Choroid plexus epithelial cell (primary cell): ENCODE measurements at places on chromosomes 7 and 10.

DNA sequence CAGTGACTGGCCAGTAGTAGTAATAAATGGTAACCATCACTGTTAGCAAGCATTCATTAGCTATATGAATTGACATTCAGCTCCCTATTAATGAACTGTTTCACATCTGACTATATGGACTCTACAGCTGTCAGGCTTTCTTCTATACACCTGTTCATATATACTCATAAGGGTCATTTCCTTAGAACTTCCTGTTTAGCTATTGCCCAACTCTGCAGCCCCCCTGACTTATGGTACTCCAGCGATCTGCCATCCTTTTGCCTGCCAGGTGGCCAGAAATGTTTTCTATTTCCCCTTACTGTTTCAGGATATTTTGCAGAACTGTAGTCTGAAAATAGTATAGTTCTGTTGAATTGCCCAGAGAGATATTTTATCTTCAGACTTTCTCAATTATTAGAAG, 56.6 kb downstream of the TASOR2 start:
- no peak for DNase-seq

- peak; percentile 58 for DNase-seq
Measured at GRCh38 chr7:79386688-79387422, 66.6 kb downstream of the MAGI2 start.

- peak; percentile 8 for DNase-seq
Measured at GRCh38 chr10:49303711-49304110, 4.7 kb downstream of the C10orf71 start.

- no peak for DNase-seq
Measured at GRCh38 chr10:126781450-126782216, 111.1 kb upstream of the C10orf90 start.

- DNase-seq = peak; percentile 89
Measured at GRCh38 chr10:16717622-16718395, 99.4 kb downstream of the RSU1 start.

DNA sequence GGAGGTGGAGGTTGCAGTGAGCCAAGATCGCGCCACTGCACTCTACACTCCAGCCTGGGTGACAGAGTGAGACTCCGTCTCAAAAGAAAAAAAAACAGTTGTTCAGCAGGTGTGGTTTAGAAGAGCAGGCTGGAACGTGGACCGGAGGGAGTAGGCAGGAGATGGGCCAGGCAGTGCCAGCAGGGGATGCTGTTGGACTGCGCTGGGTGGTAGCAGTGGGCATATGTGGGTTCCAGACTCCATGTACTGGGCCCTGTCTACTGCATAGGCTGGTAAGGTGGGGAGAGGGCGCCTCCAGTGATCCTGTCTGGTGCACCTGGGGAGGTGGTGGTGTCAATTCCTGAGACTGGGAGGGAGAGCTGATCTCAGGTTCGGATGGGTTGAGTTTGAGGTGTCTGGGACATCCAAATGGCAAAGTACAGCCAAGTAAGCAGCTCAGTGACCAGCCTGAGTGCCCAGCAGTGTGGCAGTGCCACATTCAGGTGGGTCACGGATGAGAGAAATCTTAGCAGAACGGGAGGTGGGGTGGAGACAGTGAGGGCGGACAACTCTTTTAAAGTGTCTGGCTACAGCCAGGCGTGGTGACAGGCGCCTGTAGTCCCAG, 25.9 kb downstream of the SFXN4 start:
- peak; percentile 50 for DNase-seq

DNA sequence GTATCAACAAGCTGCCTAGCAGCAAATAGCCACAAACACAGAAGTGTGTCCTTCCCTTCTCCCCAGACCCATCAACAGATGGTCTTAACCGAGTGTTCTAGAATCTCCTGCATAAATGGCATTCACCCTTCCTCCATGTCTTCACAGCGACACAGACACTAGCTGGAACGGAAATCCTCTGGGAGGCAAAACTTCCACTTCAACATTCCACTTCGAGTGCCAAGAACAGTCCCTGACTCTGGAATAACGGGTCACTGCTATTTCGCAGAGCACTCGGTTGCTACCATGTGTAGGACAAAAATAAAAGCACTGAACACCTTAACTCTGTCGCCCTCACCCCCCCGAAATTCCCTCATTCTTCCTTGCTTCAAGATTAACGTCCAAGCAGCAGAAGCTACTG, 65.1 kb downstream of the SFMBT2 start:
- no peak for DNase-seq

- DNase-seq = no peak
Measured at GRCh38 chr7:53743697-53744402, 708.4 kb downstream of the POM121L12 start.

GRCh38 chr10:118203461-118203860, 138.7 kb downstream of the FAM204A start:
- no peak for DNase-seq

- DNase-seq = no peak
Measured at GRCh38 chr7:32330602-32331001, 159.6 kb downstream of the LSM5 start.

GRCh38 chr7:75854233-75854632, 24.6 kb upstream of the RHBDD2 start:
- DNase-seq = peak; percentile 88

- peak; percentile 85 for DNase-seq
Measured at GRCh38 chr10:95133016-95133752, 60.9 kb upstream of the ACSM6 start.

GRCh38 chr7:125491137-125491536, 561.5 kb upstream of the POT1 start:
- no peak for DNase-seq

DNA sequence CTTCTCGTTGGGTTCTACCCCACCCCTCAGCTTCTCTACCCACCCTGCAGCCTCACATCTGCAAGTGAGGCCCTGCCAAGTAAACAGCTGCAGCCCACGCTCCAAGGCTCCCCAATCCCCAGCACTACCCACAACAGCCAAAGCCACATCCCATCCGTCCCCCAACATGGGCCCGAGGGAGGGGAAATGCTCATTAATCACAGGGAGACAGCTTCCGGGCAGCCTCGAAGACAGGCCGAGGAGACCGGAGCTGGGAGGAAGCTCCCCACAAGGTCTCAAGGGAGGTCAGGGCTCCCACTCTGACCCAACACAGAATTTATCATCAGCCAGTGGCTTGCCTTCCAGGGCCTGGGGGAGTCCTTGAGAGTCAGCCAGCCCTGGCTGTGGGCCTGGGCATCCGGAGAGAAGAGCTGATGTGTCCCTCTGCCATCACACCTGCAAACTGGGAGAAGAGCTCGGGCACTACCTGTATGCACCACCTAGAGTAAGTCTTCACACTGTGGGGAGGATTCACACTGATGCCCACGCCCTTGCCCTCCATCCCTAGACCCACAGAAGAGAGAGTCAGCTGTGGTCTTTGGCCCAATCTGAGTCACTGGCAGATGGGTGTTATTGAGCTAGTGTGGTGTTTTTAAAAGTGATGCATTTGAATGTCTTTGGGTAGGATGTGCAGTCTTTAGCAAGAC, 115.5 kb upstream of the ZMIZ1 start:
- no peak for DNase-seq

DNA sequence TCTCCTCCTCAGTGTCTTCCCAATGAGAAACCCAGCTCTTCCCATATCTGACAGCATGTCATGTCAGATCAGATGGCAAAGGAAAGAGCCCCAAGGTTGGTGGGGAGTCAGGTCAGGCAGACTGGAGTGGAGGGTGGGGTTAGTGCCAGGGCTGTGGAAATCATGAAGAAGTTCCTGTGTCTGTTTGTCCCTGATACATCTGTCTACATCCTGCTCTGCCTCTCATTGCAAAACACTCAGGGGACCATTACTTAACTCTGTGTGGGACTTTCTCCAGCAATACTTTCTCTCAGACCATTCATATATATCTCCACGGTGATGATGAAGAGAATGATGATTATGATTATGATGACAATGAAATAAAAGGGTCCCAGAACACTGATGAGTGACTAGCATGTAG, 3.3 kb downstream of the PRRT4 start:
- no peak for DNase-seq

DNA sequence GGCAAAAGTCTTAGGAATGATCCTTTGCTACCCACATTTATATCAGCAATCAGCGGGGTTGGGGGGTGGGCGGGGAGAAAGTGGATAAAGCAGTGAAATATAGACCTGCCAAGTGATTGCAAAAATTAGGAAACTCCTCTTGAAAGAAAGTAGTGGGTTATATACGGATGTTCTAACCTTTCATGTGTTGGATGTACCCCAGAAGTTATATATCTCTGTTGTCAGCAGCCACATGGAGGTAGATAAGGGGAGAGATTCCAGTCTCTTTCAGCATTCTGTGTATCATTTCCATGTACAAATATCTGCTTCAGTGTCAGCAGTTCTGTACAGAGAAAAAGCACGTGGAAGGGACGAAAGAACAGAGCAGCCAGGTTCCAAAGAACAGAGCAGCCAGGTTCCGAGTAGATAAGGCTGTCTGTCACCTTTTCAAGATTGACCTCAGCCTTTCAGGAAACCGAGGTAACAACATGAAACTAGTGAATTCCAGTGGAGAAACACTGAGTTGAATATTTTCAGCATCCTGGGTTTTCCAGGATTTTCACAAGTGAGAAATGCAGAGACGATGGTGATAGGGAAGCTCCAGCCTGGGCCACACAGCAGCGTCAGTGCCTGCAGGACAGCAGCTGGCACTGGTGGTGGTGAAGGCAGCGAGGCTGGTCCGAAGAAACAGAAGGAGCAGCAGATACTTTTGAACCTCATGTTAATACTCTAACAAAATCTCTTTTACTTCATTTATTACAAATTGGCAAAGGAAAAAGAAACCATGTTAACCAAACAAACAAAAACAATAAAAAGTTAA, 212.3 kb downstream of the C7orf25 start:
- DNase-seq = no peak

DNA sequence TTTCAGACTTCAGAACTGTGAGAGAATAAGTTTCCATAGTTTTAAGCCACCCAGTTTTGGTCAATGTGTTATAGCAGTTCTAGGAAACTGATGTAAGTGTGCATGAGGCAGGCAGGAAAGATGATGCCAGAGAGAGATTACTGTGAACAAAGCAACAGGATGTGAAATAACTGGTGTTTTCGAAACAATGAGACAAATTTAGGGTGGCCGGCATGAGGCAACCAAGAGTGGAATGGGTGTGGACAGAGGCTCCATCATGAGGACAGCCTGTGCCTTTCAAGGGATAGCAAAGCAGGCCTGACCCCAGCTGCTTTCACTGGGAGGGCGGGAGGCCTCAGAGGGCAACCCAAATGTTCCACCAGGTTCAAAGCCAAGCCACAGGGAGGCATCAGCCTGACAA, 67.3 kb upstream of the UCN3 start:
- peak; percentile 40 for DNase-seq

DNA sequence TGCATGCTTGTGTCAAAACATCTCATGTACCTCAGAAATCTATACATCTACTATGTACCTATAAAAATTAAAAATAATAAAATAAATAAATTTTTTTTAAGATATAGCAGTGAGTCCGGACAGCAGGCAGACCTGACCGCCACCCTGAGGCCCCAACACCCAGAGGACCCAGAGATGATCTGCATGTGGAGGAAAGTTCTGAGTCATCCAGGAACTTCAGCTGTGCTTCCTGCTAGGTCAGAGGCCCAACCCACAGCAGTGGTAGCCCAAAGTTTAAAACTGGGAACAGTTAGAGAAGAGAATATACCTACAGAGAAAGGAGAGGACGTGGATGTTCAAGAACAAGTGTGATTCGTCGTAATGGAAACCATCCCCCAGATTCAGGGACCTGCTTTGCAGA, 683.7 kb upstream of the NRP1 start:
- DNase-seq = peak; percentile 52

- peak; percentile 76 for DNase-seq
Measured at GRCh38 chr10:49164559-49165188, 23.5 kb downstream of the TMEM273 start.
